ENCODE measurements at places on chromosomes 2 and 18.

GRCh38 chr18:74243127-74243526, 48.6 kb downstream of the CYB5A start:
- DNase-seq, result no peak

DNA sequence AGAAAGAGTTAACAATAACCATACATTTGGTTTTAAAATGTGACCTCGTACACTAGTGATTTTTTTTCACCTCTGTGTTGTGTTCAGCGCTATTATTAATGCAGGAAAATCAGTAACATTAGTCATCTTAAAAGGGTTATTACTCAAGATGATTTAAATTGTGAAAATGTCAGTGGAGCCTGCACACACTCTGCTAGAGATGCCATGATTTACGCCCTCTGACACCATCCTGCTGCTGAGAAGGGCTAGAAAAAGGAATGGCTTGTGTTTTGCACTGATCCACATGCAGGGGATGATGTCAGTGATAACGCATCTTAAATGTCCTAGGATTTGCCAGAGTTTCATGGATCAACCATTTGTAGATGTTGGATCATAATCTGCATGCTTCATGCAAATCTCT, 121.3 kb upstream of the BOD1L2 start:
- no peak for DNase-seq

DNA sequence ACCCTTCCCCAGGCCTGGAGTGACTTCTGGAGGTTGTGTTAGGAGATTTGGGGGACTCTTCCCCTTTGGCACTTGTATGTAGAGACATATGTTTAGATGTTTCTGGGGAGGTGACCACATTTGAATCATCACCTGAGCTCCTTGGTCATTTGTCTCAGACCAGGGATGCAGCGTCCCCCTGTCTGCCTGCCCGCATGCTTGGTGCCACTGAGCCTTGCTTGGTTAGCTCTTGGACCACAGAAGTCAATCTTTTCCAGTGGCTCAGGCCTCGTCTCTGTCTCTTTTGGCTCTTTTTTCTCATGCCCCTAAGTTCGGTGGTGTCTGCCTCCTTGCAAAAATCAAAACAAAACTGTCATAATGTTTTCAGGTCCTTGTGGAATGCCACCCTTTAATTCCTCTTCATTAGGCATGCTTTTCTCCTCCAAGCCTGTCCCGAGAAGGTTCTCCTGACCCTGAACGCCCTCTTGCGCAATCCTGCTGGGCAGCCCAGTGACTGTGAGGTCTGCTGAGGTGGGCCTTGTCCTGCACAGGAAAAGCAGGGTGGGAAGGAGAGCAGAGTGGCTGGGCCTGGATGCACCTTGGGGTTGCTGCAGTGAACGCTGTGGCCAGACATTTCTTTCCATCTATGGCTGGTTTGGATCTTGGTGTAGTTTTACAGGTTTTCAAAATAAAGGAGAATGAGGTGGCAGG, 24.9 kb downstream of the GLI2 start:
- no peak for DNase-seq

DNA sequence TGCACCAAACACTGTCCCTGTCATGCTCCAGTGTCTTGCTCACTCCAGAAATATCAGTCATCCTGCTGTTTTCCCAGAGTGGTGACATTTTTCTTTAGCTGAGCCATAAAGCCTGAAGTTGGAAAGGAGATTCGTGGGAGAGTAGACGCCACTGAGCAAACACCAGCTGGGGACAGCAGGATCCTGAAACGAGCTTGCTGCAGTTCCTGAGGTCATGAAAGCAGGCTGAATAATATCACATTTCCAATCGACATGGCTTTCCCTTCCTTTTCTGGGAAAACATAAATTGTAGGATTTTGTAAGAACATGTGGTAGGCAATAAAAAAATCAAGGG, 276.4 kb downstream of the CDCA7 start:
- DNase-seq, result no peak

- no peak for DNase-seq
Measured at GRCh38 chr2:193556766-193557470, 1362.2 kb upstream of the TMEFF2 start.

- DNase-seq, result no peak
Measured at GRCh38 chr2:175805442-175806124, 196.5 kb downstream of the LNPK start.

DNA sequence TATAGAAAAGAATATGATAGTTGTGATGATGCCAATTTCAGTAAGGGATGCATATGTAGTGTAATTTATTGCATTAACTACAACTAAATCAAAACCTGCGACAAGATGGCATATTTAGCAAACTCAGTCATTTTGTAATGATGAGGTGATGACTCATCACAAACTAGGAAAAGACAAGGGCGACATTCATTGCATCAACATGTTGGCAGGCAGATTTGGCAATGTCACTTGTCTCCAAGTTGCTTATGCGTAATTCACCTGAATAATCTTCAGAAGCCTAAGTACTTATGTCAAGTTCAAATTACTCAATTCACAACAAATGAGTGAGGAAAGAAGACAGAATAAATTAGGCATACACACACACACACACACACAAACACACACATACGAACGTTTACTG, 273.2 kb upstream of the RGPD4 start:
- no peak for DNase-seq

GRCh38 chr2:113930448-113930847, 40.6 kb downstream of the ACTR3 start:
- no peak for DNase-seq

DNA sequence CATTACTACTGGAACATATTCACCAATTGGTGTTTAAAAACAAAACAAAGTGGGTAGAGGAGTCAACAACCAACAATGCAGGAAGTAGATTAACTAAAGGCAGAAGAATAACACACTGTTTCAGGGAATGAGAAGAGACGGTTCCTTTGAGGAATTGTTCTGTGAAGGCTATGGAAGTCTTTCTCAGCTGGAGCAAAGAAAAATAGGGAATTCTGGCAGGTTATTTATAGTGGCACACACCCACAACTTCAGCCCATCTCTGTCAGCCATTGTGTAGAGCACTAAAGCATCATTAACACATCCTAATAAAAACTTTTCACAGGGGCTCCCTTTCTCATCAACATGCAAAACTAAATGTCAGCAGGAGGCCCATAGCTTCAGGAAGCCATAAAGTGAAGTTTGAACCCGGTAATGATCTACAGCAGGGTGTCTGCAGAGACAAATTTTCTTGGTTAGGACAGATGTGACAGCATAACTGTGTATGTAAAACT, 113.6 kb downstream of the CDH2 start:
- DNase-seq, result no peak

- DNase-seq, result no peak
Measured at GRCh38 chr2:156652691-156653090, 216.5 kb downstream of the GPD2 start.

DNA sequence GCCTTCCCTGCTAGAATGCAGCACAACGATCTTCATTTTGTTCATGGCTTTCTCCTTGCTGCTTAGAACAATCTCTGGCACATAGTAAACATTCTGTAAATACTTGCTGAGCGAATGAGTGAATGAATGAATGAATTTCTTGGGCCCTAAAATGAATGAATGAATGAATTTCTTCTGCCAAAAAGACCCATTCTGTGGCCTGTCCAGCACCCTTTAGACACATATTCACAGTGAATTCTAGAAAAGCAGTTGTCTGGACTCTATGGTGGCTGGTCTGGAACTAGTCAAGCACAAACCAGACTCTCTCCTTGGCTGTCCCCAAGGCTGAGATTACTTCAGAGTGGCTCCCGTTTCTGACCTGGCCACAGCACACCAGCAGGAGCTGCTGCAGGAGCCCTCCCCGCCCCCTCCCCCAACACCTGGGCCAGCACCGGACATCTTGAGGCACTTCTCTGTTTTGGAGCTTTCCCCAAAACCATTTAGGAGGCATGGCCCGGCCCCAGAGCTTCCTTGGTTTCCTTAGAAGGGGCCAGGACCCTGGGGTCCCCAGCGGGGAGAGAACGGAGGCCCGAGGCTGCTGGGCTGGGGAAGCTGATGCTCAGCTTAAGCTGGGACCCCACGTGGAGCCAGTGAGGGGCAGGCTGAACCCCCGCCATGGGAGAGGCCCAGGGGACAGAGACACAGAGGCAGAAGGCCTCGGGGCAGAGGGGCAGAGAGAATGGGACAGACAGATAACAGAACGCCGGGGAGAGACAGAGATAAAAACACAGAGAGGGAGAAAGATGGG, 159.0 kb downstream of the ZFP36L2 start:
- DNase-seq, result no peak

DNA sequence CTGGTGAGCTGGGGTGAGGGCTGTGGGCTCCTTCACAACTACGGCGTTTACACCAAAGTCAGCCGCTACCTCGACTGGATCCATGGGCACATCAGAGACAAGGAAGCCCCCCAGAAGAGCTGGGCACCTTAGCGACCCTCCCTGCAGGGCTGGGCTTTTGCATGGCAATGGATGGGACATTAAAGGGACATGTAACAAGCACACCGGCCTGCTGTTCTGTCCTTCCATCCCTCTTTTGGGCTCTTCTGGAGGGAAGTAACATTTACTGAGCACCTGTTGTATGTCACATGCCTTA, 10.5 kb downstream of the PROC start:
- no peak for DNase-seq

GRCh38 chr18:46061387-46061786, 10.7 kb downstream of the PSTPIP2 start:
- DNase-seq, result no peak

- DNase-seq, result no peak
Measured at GRCh38 chr2:130726614-130727180, 2.2 kb upstream of the GPR148 start.

DNA sequence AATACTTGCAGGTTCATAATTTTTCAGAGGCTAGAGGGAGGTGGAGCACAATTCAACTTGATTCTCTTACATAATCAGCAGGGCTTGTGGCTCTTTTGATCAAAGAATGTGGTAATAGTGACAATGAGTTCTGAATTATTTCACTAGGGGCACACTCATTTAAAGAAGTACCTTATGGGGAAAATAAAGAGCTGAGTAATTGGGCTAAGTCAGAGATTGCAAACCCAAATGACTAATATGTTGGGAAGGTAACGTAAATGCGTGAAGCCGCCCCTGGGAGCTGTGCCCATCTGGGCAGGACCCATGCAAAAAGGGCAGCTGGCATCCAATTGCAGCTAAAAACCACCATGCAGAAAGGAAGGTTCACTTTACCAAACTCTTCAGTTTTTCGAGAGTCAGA, 35.3 kb downstream of the NCKAP5 start:
- DNase-seq, result no peak

DNA sequence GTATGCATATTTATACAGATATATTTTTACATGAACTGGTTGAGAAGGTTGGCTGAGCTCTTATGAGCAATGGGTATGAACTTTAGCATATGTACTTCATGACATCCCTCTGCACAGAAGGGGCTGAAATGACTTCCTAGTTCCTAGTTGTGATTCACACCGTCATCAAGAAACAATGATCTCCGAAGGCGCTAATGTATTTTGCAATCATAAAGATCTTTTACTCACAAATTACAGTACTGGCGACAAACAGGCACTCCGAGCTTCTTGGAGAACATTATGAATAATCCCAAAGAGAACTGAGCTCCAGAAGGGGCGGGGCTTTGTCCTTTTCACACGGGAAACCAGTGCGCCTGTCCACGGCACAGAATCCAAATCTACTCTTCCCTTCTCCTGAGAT, 18.1 kb downstream of the BCL2 start:
- DNase-seq, result no peak

- DNase-seq, result no peak
Measured at GRCh38 chr18:12819322-12819721, 64.7 kb downstream of the PTPN2 start.

DNA sequence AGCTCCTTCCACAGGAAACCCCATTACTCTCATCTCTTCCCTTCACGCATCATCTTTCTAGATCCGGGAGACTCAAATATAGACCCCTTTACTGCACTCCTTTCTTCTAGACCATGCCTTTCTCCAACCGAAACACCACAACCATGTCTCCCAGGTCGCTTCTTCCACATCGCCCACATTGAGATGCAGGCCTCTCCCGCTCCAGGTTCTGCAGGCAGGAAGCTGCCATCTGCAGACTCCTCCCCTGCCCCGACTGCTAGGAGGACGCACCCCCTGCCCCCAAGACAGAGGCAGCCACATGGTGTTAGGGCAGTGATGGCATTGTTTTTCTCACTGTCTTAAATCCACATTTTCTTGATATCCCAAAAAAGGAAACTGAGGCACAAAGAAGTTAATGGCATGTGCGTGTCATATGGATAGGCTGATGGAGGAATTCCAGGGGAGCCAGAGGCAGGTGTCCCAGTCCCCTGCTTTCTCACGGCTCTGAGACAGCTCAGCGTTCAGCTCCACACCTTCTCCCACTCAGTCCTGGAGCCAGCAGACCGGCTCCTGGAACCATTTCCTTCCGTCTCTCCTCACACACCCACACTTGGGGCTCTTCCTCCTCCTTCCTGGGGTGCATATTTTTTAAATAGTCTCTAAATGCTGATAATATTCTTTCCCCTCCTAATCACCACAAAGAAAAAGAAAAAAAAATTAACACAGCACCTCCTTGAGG, 438.4 kb downstream of the EIPR1 start:
- no peak for DNase-seq

DNA sequence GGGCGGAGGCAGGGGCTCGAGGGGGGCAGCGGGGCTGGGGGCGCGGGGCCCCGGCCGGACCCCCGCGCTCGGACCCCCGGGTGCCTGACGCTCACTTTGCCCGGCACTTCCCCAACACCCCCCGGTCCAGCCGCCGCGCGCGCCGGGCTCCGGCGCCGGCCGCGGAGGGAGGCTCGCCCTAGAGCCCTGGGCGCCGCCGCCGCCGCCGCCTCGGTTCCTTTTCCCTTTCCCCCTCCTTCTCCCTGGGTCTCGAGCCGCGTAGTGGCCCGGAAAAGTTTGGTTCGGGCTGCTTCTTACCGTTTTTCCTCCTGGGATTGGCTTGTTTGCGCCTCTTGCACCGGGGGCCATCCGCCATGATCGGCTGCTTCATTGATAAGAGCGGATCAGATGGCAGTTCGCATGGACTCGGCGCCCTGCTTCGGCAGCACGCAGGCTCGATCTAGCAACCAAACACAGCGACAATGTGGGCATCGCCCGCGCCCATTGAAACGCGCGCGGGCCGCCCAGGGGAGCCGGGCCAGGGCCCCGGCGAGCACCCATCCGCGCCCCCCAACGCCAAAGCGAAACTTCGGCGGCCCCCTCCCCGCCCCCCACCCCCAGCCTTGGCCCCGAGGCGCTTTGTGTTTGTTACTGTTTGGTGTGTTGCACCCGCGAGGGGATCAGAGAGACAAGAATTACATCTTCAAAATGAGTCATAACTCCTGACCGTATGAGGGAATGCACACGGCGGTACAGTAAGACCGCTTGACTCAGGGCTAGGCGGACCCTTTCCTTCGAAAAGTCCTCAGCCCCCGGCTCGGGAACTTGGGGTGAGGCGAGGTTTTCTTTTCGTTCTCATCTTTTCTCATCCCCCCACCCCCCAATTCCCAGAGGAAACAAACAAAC, 2.7 kb downstream of the ZEB2 start:
- DNase-seq, result peak; percentile 35

GRCh38 chr2:209208211-209208610, 215.6 kb upstream of the MAP2 start:
- DNase-seq, result no peak

GRCh38 chr2:41907771-41908207, 140.0 kb upstream of the PKDCC start:
- no peak for DNase-seq

- no peak for DNase-seq
Measured at GRCh38 chr2:58063641-58064040, 17.0 kb downstream of the VRK2 start.

All from activated gamma-delta T cell (primary cell).